ENCODE measurements at places on chromosomes 7 and 10. TPM values are rescaled to one million over a fixed set of nuclear protein-coding genes. Genes with fewer than 3 reads are reported as not detected.

ZDHHC6 gene
- 72.7 TPM for polyA plus RNA-seq

TRPV5 gene
- polyA plus RNA-seq = 0.58 TPM

GRCh38 chr7:2643386-2644219 lies 11.8 kb downstream of the TTYH3 start:
- no peak for DNase-seq

GRCh38 chr7:157675427-157675927 lies 338.7 kb downstream of the DNAJB6 start:
- DNase-seq = no peak

DNA sequence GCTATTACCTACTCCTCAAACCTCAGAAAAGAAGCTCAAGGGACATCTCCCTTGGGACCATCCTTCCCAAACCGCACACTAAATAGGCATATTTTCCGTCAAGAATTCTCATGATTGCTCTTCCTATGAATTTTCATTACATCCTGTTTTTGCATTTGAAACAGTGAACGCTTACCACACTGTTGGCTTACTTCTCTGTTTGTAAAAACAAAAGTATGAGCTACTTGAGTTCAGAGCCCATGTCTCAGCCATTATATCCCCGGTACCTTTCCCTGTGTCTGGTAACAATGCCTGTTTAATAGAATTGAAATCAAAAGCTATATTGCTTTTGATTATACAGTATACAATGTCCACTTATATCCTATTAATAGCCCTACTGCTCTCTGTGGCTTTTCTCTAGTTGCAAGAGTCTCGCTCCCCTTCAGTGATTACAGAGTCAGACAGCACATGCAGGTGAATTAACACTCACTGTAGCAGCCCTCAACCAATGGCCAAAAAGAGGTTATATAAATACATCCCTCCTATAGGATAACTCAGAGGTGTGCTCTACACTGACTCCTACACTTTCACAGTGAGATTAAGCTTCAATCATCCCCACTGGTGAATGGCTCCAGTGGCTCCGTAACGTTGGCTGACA lies 264.4 kb downstream of the SORCS1 start:
- DNase-seq = no peak

GRCh38 chr7:25669281-25669781 lies 441.0 kb upstream of the NPVF start:
- no peak for DNase-seq

GRCh38 chr10:43060291-43060690 lies 16.6 kb upstream of the RET start:
- DNase-seq = no peak

GRCh38 chr10:16965740-16966447 lies 148.7 kb upstream of the RSU1 start:
- no peak for DNase-seq

GRCh38 chr10:133388236-133388972 lies 5.6 kb upstream of the MTG1 start:
- DNase-seq = no peak

GRCh38 chr10:132183046-132183445 lies 3.7 kb upstream of the DPYSL4 start:
- DNase-seq = no peak

DNA sequence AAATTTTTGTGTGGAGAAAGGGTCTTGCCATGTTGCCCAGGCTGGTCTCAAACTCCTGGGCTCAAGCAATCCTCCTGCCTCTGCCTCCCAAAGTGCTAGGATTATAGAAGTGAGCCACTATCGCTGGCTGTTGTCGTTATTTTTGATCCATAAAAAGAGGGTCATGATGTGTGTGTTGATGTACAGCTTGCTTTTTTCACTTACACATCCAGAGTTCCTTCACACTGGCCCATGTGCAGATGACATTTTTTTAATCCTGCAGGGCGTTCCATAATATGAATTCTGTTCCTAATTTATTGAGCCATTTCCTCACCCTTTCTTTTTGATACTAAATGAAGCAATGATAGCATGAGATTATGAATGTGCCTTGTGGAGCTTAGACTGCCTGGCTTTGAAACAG lies 40.8 kb downstream of the GRK5 start:
- DNase-seq = no peak

- DNase-seq = no peak
Measured at GRCh38 chr10:27041196-27041595, 59.1 kb downstream of the ANKRD26 start.

- DNase-seq = no peak
Measured at GRCh38 chr10:111973826-111974225, 209.7 kb downstream of the GPAM start.

DNA sequence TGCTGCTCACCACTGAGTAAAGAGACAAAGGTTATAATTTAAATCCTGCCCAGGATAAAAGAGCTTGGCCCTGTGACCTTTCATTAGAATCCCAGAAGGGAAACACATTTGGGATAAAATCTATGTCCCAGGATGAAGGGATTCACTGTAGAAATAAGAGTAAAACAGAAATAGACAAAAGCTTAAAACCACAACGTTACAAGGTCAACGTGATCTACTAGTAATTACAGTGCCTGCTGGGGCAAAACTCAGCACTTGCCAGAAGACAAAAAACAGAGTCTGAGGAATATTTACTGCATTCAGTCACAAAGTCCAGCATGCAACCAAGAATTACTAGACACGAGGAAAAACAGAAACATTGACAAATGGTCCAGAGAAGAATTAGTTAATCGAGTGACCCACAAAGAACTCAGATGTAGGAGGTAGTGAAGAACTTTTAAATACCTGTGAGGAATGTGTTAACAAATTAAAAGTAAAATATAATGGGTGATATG lies 982.3 kb downstream of the GATA3 start:
- no peak for DNase-seq

All from right renal pelvis (tissue), 4 donors.